ENCODE measurements at places on chromosomes 3 and 15. TPM values are rescaled to one million over a fixed set of nuclear protein-coding genes. Genes with fewer than 3 reads are reported as not detected.

Gene HHATL
- total RNA-seq = not detected

Gene WHAMM
- 8.9 TPM for total RNA-seq

Gene CELF6
- total RNA-seq = 0.65 TPM

Gene FOXL2NB
- total RNA-seq = 0.21 TPM

Gene ZNF774
- 1.6 TPM for total RNA-seq

Gene KLHL18
- 29.1 TPM for total RNA-seq

Gene EFHB
- total RNA-seq = 1.8 TPM

Gene PAQR9
- not detected for total RNA-seq

GRCh38 chr3:12343047-12343501 lies 54.2 kb downstream of the PPARG start:
- H3K4me3 ChIP-seq = no peak overlapping the region
- peaks cover 5% of the 10 kb centered on the region for H3K4me1 ChIP-seq
- no peaks in the 10 kb centered on the region for H3K36me3 ChIP-seq
- H3K27ac ChIP-seq = no peak overlapping the region
- H3K27me3 ChIP-seq = peaks cover 34% of the 10 kb centered on the region

- H3K4me3 ChIP-seq = no peak overlapping the region
- H3K36me3 ChIP-seq = peaks cover 2% of the 10 kb centered on the region
- no peak for DNase-seq
- H3K27me3 ChIP-seq = no peaks in the 10 kb centered on the region
Measured at GRCh38 chr15:35693886-35694285, 147.9 kb upstream of the DPH6 start.

DNA sequence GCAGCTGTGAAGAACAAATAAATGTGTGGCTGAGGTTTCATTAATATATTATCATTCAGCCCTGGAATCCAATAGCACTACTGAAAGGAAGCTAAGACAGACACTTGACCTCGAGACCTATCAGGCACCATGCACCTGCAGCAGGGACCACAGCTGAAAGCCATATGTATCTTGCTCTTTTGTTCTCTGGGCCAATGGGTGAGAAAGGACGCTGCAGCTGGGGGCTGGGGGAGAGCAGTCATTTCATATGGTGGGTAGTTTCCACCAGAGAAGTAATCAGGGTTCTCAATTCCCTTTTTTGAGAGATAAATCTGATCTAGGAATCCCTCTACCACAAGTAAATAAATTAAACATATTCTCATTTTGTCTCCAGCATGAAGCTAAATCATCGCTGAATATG lies 225.6 kb upstream of the STRIT1 start:
- DNase-seq = no peak
- H3K27ac ChIP-seq = no peak overlapping the region
- no peaks in the 10 kb centered on the region for H3K4me1 ChIP-seq
- H3K4me3 ChIP-seq = no peak overlapping the region

DNA sequence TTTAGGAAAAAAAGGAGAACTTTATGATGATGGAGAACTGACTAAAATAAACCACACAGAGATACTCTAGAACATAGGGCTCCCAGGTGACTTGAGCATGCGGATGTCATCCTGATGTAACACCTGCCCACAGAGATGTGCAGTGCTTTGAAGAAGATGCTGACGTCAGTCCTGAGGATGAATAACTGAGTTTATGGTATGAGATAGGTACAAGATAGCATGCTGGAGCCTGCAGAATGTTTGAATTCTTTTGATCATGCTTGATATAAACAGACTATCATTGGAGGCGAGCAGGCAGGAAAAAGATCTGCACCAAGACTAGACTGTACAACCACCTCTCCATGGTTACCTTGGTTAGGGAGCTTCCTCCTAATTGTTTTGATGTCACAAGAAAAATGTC lies 12.4 kb downstream of the CCR4 start:
- DNase-seq = no peak
- H3K4me1 ChIP-seq = peaks cover 5% of the 10 kb centered on the region
- H3K27me3 ChIP-seq = peaks cover 22% of the 10 kb centered on the region
- H3K36me3 ChIP-seq = no peaks in the 10 kb centered on the region
- H3K27ac ChIP-seq = no peak overlapping the region
- H3K4me3 ChIP-seq = no peak overlapping the region

- no peaks in the 10 kb centered on the region for H3K36me3 ChIP-seq
- peak overlapping the region; percentile 22 for H3K4me3 ChIP-seq
- H3K27ac ChIP-seq = peak overlapping the region; percentile 88
Measured at GRCh38 chr3:59133311-59133710, 83.5 kb upstream of the CFAP20DC start.

GRCh38 chr3:135218304-135218703 lies 423.2 kb downstream of the EPHB1 start:
- H3K27me3 ChIP-seq = no peaks in the 10 kb centered on the region
- peak; percentile 68 for DNase-seq
- no peak overlapping the region for H3K4me3 ChIP-seq

DNA sequence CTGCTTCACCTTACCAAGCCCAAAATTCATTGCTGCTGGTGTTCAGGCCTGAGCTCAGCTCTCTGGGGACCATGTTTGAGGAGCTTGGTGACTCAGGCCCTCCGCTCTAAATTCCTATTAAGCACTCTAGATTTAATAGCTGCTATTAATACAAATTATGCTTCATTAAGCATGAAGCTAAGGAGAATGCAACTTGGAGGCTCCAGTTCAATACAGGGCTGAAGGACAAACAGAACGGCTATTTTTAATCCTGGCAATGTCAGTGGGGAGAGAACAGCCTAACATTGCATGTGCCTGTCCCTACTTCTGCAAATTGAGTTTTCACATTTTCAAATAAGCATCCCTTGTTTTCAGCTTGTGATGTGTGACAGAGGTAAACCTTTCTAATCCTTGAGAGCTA lies 80.1 kb upstream of the TRIM42 start:
- no peak overlapping the region for H3K27ac ChIP-seq
- no peaks in the 10 kb centered on the region for H3K36me3 ChIP-seq
- H3K4me1 ChIP-seq = peaks cover 13% of the 10 kb centered on the region
- H3K4me3 ChIP-seq = no peak overlapping the region

DNA sequence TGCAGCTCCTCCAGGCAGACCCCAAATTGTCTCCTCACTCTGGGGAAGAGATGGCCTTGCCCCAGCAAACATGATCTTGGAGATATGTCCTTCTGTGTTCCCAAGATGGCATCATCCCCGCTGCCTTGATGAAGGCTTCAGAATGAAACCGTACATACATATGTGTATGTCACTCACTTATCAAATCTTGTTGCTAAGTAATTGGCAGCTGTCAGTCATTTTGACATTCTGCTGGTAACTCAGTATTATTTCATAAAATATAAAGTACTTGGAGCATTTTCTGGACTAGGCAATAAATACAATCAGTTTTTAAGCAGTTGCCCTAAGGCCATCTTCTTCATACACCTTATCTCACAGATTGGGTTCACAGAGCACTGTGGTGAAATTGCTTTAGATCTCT lies 62.4 kb downstream of the ARNT2 start:
- no peak overlapping the region for H3K4me3 ChIP-seq
- no peaks in the 10 kb centered on the region for H3K27me3 ChIP-seq
- peaks cover 22% of the 10 kb centered on the region for H3K4me1 ChIP-seq
- H3K27ac ChIP-seq = no peak overlapping the region
- no peak for DNase-seq

DNA sequence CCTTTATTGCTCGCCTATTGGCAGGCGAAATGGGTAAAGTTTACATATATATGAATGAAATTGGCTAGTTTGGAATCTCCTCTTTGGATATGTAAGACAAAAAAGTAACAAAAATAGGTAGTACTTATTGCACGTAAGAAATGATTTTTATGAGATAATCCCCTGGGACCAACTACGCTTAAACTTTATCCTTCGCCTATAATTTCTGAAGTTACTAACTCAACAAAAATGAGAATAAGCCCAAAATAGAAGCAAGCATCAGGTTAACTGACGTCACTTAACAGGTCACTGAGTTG lies 438 bp upstream of the SLC49A4 start:
- H3K4me1 ChIP-seq = peaks cover 29% of the 10 kb centered on the region
- no peaks in the 10 kb centered on the region for H3K36me3 ChIP-seq
- peak overlapping the region; percentile 99 for H3K27ac ChIP-seq
- no peak for DNase-seq
- H3K4me3 ChIP-seq = no peak overlapping the region
- no peaks in the 10 kb centered on the region for H3K27me3 ChIP-seq

GRCh38 chr3:138985932-138986331 lies 20.1 kb downstream of the PRR23A start:
- no peak overlapping the region for H3K27ac ChIP-seq
- no peak for DNase-seq
- H3K27me3 ChIP-seq = peaks cover 25% of the 10 kb centered on the region
- no peaks in the 10 kb centered on the region for H3K36me3 ChIP-seq
- no peak overlapping the region for H3K4me3 ChIP-seq
- no peaks in the 10 kb centered on the region for H3K4me1 ChIP-seq

DNA sequence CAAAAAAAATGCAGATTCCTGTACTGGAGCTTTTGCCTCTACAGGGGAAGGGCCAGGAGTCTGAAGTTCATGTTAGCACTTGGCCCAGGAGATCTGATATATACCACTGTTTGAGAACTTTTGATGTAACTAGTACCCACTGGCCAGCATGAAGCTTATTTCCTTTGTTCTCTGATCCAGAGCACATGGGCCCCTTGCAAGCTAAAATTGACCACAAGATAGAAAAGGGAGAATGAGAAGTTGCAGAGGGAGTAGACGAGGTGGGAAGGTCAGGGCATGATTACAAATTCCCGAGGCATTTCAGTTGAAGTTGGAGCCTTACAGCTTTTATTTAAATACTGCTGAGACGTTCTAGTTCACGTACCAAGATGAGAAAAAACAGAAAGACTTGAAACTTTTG lies 28.2 kb downstream of the TGM4 start:
- no peaks in the 10 kb centered on the region for H3K36me3 ChIP-seq
- no peak overlapping the region for H3K27ac ChIP-seq
- no peak overlapping the region for H3K4me3 ChIP-seq
- H3K27me3 ChIP-seq = no peaks in the 10 kb centered on the region

DNA sequence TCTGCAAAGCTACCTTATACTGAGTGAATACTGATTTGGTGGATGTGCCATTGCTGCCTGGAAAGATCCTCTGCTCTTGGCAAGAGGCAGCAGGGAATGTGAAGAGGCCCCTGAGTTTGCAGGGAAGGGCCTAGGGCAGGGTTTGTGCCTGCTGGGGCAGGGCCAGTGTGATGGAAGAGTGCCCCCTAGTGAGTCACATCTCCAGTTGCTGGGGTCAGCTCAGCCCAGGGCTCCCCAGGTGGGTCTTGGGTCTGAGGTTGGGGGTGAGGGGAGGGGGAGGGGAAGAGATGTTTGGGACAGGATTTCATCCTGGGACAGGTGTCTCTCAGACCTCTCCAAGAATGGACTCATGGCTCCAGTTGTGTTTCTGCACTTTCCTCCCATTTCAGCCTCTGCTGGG lies 4.1 kb upstream of the AMOTL2 start:
- peaks cover 29% of the 10 kb centered on the region for H3K4me1 ChIP-seq
- peak; percentile 67 for DNase-seq
- H3K27me3 ChIP-seq = no peaks in the 10 kb centered on the region
- no peak overlapping the region for H3K27ac ChIP-seq

- H3K4me1 ChIP-seq = peaks cover 3% of the 10 kb centered on the region
- H3K27ac ChIP-seq = no peak overlapping the region
- H3K4me3 ChIP-seq = no peak overlapping the region
- no peaks in the 10 kb centered on the region for H3K27me3 ChIP-seq
- H3K36me3 ChIP-seq = peaks cover 32% of the 10 kb centered on the region
Measured at GRCh38 chr3:136120373-136121348, 75.5 kb downstream of the MSL2 start.

GRCh38 chr3:142909282-142909681 lies 20.4 kb upstream of the PCOLCE2 start:
- H3K36me3 ChIP-seq = no peaks in the 10 kb centered on the region
- H3K27ac ChIP-seq = no peak overlapping the region
- H3K4me1 ChIP-seq = no peaks in the 10 kb centered on the region
- H3K27me3 ChIP-seq = peaks cover 4% of the 10 kb centered on the region
- DNase-seq = no peak

DNA sequence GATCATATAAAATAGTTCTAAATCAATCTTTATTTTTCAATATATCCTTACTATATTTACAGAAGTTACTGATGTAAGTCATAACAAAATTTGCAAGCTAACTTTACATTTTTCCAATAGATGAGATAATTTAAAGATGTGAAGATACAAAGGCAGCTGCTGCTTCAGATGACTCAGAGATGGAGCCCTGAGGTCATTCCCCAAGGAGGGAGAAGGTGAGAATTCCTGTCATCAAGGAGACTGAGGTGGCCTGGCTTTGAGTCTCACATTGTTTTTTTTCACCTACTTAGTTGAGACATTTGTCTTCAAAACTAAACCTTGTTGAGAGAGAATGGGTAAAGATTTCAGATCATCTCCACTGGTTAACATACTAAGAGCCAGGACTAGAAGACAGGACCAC lies 3.9 kb upstream of the SAMD7 start:
- H3K36me3 ChIP-seq = no peaks in the 10 kb centered on the region
- H3K27ac ChIP-seq = no peak overlapping the region
- no peaks in the 10 kb centered on the region for H3K4me1 ChIP-seq

DNA sequence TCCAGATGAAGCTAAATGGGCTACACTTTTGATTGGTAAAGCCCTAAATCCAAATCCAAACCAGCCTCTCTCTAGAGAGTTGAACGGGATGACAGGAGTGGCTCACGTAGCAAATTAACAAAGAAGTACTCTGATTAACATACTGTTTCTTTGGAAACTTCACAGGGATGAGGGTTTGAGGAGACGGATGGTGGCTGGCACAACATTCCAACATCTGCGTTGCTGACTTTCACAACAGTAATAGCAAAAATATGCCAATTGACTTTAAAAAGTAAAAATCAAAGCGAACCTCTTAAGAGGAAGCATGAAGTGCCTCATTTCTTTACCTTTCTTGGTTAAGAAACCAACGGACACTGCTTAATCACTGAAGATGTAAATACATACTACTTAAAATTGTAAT lies 181.4 kb downstream of the TBL1XR1 start:
- H3K27ac ChIP-seq = no peak overlapping the region
- H3K36me3 ChIP-seq = peaks cover 56% of the 10 kb centered on the region
- no peak for DNase-seq
- no peak overlapping the region for H3K4me3 ChIP-seq

- peak overlapping the region; percentile 85 for H3K27ac ChIP-seq
- no peak for DNase-seq
- no peaks in the 10 kb centered on the region for H3K27me3 ChIP-seq
Measured at GRCh38 chr3:183285318-183285717, 32.3 kb downstream of the B3GNT5 start.

- H3K27me3 ChIP-seq = no peaks in the 10 kb centered on the region
- DNase-seq = no peak
- H3K4me1 ChIP-seq = peaks cover 10% of the 10 kb centered on the region
- peaks cover 34% of the 10 kb centered on the region for H3K36me3 ChIP-seq
- peak overlapping the region; percentile 13 for H3K27ac ChIP-seq
Measured at GRCh38 chr3:123143669-123144411, 57.9 kb upstream of the SEC22A start.

DNA sequence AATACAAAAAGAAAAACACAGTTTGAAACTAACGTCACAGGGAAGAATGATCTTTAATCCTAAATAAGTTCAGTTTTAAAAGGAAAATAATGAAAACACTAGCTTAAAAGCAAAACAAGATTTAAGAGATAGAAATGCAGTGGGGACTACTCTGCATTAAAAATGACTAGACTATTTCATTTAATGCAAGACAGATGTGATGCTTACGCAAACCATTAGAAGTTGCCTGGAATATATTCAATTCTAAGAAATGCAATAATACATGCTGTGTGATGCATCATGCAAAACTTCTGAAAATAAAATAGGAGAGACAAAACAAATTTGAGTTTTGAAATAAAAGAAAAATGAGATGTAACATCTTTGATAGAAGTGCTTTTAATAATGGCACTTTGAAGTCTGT lies 97.6 kb upstream of the STRIT1 start:
- no peak overlapping the region for H3K4me3 ChIP-seq
- no peak for DNase-seq
- peaks cover 17% of the 10 kb centered on the region for H3K4me1 ChIP-seq
- peaks cover 29% of the 10 kb centered on the region for H3K27me3 ChIP-seq
- no peaks in the 10 kb centered on the region for H3K36me3 ChIP-seq
- H3K27ac ChIP-seq = peak overlapping the region; percentile 46
